ENCODE measurements at places on chromosomes 11 and 22.

GRCh38 chr22:27918341-27919221 lies 475 bp downstream of the PITPNB start:
- peak; percentile 47 for DNase-seq

GRCh38 chr22:22720724-22721261 lies 76.4 kb downstream of the GGTLC2 start:
- DNase-seq: no peak

- no peak for DNase-seq
Observed at GRCh38 chr11:34157163-34157562, 51.7 kb downstream of the NAT10 start.

DNA sequence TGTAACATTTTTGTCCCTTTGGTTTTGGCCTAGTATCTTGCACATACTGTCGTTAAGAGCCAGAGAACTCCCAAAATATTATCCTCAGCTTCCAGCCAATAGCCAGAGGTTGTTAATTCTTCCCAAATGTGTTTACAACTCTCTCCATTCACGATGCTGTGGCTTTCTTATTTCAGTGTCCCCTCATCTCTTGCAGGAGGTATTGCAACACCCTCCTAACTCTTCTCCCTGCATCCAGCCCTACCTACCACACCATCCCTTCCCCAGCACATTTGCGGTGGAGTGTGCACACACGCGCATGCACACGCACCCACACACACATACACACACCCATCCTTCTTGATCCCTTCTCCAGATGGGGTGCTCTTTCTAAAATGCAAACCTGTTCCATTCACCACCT lies 75.6 kb upstream of the LMO2 start:
- DNase-seq: no peak

DNA sequence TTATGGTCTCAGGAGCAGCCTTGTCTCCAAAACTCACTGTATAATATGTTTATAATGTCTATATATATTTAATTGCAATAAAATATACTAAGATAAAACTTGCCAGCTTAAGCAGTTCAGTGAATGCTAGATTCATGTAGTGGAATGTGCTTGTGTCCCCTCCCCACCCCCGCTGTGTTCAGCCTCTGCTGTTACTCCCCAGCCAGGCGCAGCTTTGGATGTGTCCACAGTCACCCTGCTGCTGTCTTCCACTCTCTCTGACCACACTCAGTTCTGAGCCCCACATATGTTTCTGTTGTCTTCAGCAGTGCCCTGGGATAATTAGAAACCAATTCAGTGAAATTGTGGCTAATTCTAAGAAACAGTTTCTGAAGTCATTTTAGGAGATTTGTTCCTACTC lies 52.2 kb downstream of the PPFIA1 start:
- no peak for DNase-seq

DNA sequence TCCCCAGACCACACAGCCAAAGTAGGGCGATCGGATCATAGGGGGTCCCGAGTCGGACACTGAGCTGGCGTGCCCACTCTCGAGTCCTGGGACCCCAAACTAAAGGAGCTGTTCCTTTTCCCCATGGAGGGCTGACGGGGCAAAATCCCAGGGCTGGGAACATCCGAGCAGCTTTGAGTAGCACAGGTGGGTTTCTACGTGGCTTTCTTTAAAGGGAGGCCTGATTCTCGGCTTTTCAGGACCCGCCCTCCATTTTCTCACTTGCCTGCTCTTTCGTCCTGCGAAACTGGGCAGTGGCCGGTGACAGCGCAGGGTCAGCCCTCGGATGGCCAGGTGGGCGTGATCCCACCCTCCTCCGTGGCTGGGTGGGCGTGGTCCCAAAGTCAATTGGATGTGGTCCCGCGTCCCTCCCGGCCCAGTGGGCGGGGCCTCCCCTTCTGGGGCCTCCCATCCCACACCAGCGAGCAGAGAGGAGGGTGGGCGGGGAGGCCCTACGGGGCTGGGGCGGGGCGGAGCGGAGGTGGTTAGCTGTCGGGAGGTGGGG lies 17.5 kb upstream of the TXNRD2 start:
- DNase-seq: no peak

DNA sequence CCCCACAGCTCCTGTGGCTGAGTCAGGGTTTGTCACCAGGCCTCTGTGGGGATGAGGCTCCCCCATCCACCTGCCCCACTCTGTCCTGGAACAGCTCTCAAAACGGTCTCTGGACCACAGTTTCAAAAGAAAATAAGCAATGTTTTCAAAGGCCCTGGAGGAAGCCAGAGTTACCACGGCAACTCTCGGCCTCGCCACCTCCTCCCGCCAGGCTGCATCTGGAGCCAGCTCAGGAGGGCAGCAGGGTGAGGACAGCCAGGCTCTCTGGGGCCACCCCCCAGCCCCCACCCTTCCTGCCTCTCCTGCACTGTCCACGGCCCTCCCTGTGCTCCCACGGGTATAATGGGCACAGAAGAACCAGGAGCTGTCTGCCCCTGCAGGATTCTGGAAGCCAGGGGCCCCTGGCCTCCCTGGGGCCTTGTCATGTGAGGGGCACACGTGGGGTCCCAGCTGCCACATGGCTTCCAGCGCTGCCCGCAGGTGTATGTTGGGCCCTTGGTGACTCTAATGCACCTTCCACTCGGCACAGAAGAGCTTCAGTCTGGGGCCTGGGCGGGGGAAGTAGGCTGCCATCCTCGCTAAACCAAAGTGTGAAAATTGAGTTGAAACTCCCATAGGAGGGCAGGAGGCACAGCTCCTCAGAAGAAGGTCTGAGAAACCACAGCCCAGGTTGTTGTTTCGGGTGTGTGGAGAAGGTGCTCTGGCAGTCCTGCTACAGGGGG lies 10.3 kb downstream of the CD81 start:
- no peak for DNase-seq

- DNase-seq: no peak
Observed at GRCh38 chr11:76836613-76837291, 24.0 kb upstream of the ACER3 start.

- no peak for DNase-seq
Observed at GRCh38 chr11:69822676-69823494, 3.7 kb upstream of the FGF3 start.

DNA sequence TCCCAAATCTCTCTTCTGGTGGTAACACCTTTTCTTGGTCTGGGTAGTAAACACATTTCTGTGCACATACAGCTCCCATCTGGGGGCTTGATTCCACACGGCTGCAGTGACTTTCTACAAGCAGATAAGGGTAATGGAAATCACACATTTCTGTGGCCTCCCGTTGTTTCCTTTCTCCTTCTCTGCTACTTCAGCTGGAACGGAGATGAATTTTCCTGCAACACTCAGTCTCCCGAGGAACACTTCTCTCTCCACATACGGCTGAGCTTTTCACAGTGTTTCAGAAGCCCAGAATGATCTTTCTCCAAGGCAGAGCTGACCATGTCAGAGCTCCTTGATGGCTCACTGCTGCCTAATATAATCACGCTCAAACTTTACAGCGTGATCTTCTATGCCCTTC lies 364.3 kb upstream of the NARS2 start:
- no peak for DNase-seq

DNA sequence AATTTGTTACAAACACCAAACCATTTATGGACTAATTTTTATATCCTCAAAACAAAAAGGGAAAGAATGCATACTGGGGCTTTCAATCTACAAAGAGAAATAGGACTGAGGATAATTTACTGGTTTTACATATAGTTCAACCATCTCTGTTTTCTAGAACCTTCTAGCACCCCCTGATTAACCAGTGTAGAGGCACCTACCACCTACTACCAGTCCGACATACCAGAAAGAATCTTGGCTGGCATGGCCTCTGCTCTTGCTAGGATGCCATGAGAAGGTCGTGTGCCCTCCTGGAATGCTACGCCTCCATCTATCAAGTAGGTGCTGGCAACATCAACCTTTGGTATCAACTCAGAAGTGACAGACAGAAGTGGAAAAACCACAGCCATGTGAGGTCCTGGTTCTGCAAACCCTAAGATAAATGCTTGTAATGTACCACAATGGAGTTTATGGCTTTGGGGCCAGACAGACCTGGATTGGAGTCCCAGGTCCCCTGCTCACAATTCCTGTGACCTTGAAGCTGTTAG lies 28.2 kb downstream of the MYH9 start:
- DNase-seq: no peak

DNA sequence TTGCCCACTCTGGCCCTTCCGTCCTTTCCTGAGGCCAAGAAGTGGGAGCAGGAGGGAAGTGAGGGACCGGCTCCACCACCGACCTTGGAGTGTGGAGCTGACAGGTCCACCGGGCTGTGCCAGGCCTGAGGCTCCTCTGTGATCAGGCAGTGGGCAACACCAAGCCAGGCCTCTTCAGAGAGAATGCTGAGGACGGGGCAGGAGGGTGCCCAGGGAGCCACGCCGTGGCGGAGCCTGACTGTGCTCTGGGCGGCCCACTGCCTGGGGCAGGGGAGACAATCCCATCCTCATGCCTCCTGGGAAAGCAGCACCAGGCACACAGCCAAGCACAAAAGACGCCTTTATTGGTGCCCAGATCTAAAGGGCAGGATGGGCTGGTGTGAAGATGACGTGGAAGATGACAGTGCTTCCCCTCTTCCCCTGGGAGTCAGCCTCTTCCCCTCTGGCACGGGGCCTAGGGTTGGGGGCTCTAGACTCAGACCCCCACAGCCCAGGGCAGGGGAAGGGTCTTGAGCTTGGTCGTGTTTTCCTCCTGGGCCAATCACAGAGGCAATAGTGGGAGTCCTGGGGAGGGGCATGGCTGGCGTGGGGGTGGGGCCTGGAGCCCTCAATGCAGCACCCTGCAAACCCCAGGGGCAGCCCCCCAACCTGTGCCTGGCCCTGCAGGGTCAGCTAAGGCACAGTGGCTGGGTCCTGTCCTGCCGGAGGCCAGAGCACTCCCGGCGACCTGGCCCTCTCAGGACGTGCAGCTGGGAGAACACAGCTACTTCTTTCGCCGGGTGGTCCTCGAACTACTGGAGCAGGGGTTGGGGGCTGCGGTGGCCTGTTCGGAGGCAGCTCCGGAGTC lies 4.7 kb downstream of the LMF2 start:
- no peak for DNase-seq

GRCh38 chr22:23230348-23231068 lies 50.2 kb downstream of the BCR start:
- no peak for DNase-seq

GRCh38 chr11:118314988-118315411 lies 10.5 kb downstream of the CD3E start:
- no peak for DNase-seq

- DNase-seq: no peak
Observed at GRCh38 chr11:48022445-48022844, 42.1 kb downstream of the PTPRJ start.

DNA sequence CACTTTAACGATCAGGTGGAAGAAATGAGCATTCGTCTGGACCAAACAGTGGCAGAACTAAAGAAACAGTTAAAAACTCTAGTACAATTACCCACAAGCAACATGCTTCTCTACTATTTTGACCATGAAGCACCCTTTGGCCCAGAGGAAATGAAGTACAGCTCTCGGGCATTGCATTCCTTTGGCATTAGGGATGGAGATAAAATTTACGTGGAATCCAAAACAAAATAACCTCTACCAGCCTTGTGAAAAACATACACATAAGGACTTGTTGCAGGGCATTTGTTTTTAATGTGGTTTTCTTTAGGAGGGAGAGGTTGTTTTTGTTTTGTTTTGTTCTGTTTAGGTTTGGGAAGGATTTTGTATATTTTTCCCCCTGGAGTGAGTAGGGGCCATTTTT lies 14.2 kb upstream of the TECTA start:
- DNase-seq: no peak

DNA sequence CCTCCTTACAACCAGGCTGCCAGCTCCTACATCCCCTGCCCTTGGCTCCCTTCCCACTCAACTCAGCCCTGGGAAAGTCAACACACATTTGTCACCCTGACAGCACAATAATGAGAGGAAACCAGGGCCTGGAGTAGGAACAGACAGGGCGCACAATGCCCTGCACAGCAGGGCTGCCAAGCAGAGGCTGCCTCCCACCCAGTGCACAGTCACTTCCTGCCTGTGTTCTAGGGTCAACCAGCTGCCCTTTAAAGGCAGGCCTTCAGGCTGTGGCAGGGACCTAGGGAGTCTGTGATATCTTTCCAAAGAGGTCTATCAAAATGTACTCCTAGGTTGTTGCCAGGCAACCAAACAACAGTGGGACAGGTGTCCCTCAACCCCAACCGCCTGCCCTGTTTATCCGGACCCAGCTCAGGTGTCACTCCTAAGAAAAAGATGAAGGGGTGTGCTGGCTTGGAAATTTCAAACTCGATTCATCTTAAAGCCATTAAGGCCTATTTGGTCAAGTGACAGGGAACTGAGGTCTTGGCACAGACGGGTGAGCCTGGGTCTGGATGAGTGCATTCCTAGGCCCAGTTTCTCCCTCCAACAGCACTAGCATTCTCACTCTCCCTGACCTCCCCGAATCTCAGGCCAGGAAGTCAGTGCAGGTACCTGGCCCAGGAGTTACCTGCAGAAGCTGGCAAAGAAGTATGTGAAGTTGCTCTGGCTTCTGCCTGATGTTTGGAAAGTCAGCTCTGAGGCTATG lies 110.3 kb upstream of the PITPNB start:
- DNase-seq: no peak

DNA sequence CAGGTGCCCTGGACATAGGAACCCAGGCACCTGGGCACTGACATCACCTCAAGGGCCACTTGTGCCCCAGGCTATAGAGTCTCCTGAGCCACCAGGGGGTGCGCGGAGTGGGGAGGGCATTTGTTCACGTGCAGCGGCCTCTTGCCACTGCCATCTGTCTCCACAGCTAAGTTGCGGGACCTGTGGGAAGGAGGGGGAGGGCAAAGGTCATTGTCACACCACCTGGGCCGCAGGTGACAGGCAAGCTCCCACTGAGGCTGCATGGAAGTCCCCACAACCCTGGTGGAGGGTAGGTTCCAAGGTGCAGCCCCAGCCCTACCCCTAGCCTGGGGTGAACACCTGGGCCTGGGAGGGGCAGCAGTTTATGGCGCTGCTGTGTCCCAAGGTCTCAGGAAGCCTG lies 79.5 kb downstream of the PIWIL3 start:
- no peak for DNase-seq

GRCh38 chr22:29393019-29393608 lies 4.7 kb upstream of the AP1B1 start:
- no peak for DNase-seq

GRCh38 chr11:62713343-62713742 lies 5.9 kb downstream of the GNG3 start:
- DNase-seq: no peak

GRCh38 chr11:59295435-59295834 lies 63.3 kb upstream of the OR5AN1 start:
- DNase-seq: no peak

GRCh38 chr11:104891135-104891534 lies 7.1 kb downstream of the CASP12 start:
- no peak for DNase-seq

GRCh38 chr11:60504219-60504905 lies 10.8 kb upstream of the MS4A13 start:
- DNase-seq: no peak

DNA sequence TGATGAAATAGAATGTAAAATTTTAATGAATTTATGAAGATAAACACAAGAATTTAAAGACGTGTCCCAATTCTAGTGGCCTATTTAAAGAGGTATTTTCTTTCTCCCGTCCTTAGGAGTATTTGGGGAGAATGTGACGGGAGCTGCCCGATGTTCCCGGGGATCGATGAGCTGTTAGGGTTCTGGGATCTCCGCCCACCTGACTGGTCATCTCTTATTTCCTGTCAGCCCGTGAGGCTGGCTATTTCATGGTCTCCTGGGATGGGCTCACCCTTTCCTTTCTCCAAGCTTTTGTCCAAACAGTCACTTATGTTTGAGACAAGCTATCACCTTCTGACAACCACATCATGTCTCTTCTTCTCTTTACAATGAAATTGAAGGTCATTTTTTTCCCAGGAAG lies 16.9 kb upstream of the CLMP start:
- DNase-seq: no peak

- DNase-seq: no peak
Observed at GRCh38 chr11:92841719-92842118, 127.7 kb upstream of the MTNR1B start.

Data from stimulated activated CD4-positive, alpha-beta T cell treated with anti-CD3 and anti-CD28 coated beads, Interleukin-15, amount 100 ng/mL, for 1 hour (primary cell).